Stimulated activated CD8-positive, alpha-beta memory T cell treated with anti-CD3 and anti-CD28 coated beads, Interleukin-15, amount 100 ng/mL, for 4 hours (primary cell): ENCODE measurements at places on chromosomes 2 and 18.

- no peak for DNase-seq
Observed at GRCh38 chr2:227163998-227164762, at the start of the genes COL4A3 and COL4A4. Gene COL4A3 (plus strand): TSS chr2:227164624. CDS start chr2:227164727, 103 bp downstream. Gene COL4A4 (minus strand): TSS chr2:227164205. CDS start chr2:227147483, 16,722 bp downstream.

DNA sequence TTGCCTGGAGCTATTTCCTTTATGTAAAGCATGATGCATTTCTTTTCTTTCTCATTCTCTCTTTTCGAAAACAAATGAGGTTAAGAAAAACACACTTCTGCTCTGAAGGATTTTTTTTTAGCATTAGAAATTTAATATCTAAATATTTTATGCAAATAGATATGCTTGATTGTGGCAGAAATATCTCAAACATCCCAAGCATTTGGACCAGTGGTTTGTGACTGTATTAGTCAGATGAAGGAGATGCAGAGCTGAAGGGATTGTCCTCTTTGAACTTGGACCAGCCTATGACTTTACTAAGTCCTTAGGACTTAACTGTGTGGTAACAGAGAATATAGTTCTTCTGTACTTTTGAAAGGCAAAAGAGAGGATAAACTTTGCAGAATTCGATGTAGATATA lies 335.9 kb upstream of the NT5C1B start:
- DNase-seq = no peak

GRCh38 chr2:18551623-18552022 lies 8.8 kb downstream of the RDH14 start:
- DNase-seq = no peak

DNA sequence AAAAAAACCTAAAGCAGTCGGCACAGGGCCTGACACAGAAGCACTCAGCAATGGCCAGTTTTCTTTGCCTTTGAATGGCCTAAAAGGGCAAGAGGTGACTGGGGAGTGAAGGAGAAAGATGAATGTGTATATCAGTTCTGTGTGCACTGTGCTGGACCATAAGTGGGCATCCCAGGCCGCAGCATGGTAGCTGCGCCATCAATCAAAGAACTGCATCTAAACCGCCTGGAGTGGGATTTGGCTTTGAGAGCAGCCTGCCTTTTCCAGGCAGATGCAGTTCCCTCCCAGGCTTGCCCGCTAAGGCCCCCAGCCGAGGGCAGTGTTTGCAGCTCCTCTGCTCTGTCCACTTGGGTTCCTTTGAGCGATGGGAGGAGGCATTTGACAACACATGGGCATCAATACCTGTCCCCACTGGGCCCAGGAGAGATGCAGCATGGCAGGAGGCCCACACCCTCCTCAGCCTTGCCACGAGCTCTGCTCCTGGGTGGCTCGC lies 144.1 kb downstream of the FAM210A start:
- DNase-seq = no peak

DNA sequence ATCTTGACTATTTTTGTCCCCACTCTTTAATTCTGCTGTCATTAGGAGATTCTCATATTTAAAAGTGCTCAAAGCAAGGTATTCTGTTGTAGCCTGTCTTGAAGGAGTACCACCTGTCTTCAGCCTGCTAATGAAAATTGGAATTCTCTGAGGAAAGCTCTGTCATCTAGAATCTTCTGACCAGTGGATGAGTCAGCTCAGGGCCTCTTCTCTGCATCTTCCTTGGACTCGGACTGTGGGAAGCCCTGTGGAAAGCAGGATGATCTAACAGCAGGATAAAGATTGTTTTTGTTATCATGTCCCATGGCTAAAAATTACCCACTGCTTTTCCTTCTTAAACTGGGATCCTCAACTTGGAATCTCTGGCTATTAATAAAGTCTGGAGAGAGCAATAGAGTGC lies 18.7 kb upstream of the TMEM200C start:
- no peak for DNase-seq

- no peak for DNase-seq
Observed at GRCh38 chr2:127573298-127573697, 37.8 kb downstream of the MYO7B start.

DNA sequence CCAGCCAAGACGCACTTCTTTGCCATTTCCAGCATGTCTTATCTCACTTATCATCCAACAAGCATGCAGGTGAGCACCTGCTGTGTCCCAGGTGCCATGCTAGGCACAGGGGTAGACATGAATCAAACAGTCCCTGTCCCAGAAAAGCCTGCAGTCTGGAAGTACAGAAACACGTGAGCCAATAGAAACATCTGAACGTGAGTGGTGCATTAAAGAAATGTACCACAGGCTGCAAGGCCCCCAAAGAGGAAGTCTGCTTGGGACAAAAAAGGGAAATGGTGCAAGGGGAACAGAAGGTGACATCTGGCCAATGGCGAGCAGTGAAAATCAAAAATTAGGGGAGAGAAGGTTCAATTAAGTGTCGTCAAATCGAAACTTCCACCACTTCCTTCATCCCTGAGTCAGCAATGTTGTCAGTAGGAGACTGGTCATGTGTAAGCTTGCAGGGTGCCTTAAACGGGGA lies 17.6 kb upstream of the TMEM247 start:
- DNase-seq = no peak

- DNase-seq = no peak
Observed at GRCh38 chr18:30358555-30358954, 684.0 kb downstream of the DSC3 start.

DNA sequence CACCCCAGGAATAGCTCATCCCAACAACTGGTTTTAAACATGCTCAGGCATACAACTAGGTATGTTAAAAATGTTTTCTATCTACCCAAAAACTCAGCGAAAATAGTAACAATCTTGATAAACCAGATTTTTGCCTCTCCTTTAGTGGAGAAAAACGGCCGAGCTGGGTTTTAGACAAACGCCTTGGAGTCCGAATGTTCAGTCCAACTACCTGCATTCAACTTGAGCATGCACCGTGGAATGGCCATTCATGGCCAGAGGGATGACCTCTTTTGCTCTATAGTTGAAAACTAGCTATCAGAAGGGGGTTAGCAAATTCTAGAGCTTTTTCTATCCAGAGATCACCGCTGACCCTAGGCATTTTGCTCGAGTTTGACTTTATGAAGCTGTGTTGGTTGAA lies 30.8 kb downstream of the PDIA6 start:
- no peak for DNase-seq

DNA sequence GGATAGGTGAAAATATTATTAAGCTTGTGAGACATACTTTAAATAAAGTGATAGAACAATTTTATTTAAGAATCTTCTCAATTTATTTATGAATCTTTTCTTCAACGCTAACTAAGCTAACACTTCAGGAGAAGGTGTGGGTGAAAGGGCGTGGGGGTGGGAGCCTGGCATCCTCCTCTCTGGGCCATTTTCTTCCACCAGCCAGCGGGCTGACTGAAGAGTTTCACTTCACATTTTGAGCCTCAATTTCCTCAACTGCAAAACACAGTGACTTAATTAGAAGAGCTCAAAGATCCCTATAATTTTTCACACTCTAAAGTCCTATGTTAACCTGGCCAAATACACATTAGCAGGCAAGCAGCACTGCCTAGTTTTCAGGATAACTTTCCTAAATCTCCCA lies 94.8 kb downstream of the FTCDNL1 start:
- no peak for DNase-seq

DNA sequence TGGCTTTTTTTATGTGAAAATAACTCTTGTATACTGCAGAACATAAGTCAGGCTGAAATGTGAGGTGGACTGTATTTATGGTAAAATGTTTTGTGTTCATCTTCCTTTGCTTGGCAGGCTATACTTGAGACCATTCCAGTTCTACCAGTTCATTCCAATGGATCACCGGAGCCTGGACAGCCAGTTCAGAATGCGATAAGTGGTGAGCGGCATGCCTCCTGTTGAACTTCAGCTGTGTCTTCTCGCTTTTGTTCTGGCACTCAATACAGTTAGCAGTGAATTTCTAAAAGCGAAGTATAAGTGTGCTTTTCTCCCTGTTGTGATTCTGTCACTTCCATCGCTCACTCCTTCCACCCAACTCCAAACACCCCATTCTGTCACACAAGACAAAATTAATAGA lies 138.5 kb downstream of the ARHGAP28 start:
- DNase-seq = no peak

DNA sequence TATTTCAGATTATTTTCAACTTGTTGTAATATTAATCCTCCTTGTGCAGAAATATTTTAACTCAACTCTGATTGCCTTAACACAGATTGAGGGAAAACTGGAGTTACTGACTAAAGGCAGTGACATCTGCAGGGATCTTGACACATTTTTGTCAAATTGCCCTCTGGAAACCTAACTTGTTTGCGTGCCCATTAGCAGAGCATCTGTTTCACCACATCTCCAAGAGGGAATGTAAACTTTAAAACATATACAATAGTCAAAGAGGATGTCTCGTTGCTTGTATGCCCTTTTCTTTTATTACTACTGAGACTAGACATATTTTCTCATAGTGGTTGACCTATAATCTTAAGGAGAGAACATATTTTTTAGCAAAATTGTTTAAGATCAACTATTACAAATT lies 14.2 kb downstream of the INPP1 start:
- DNase-seq = no peak

- no peak for DNase-seq
Observed at GRCh38 chr2:3427272-3427671, 47.8 kb downstream of the TRAPPC12 start.

DNA sequence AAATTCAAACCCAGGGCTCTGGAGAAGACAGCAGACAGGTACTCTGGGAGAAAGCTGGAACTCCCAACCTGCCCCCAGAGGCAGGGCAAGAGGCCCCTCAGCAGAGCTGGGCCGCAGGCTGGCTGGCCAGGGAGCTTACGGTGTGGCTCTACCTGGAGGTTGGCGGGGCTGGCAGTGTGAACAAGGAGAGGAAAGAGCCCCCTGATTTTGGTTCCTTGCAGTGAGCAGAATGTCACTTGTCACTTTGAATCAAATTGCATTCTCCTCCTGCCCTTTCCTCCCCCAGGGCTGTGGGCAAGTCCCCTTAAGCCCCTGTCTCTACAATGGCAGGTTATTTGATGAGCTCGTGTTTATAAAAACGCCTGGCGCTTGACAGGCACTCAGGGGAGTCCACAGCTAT lies 32.6 kb downstream of the MYO7B start:
- DNase-seq = no peak

DNA sequence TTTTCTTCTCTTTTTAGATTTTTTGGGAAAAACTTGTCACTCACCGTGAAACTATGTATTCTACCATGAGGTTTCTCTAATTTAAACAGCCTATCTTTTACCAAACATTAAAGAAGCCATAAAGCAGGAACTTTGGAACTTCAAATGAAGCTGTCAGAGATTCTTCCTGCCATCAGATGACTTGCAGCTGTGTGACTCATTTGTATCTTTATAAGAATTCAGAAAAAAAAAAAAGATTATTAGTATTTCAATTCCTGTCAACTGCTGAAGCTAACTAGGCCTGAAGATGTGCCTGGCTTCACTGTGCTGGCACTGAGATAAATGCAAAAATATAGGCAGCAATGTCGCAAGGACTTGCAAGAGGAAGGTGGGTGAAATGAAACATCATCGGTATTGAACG lies 1399.1 kb upstream of the PIK3C3 start:
- no peak for DNase-seq

- DNase-seq = no peak
Observed at GRCh38 chr18:79511671-79512301, 116.1 kb downstream of the NFATC1 start.

DNA sequence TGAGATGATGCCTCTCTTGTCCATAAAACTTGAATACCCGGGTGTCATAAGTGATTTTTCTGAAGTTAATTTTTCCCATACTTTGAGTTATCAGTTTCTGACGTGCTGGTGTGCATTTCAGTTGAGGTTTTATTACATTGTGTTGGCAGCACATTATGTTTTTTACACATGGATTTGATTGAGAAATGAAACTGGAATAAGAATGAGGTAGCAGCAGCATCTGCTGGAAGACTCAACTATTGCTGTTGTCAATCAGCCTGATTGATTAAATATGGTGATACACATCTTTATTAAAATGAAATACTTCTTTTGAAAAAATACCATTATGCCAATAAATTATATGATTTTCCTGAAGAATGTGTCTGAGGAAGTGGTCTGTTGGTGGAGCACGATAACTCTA lies 60.5 kb downstream of the INSIG2 start:
- no peak for DNase-seq

- DNase-seq = no peak
Observed at GRCh38 chr18:3458378-3458777, 8.4 kb downstream of the TGIF1 start.

DNA sequence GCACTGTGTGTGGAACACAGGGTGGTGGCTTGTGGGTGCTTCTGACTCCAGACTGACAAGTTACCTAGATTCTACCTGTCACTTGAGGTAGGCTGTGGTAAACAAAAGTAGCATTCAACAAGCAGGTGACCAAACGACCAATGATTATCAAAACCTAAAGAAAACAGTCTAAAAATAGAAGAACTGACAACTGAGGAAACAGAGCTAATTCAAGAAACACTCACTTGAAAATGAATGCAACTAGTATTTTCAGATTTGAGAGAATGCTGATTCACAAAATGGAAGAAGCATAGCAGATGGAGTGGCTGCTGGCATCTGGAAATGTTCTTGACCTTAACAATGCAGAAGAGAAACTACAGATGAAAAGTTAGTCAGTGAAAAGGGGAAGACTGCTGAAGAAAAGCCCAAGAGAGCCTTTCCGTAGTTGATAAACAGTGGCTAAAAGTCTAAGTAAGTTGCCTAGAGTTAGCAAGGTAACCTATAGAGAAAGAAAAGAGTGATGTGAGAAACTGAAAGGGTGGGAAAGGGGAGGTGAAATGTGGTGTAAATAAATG lies 170.4 kb downstream of the NCK2 start:
- no peak for DNase-seq

GRCh38 chr2:99864561-99865553 lies 277.5 kb downstream of the AFF3 start:
- DNase-seq = no peak

- no peak for DNase-seq
Observed at GRCh38 chr2:206736935-206737334, 18.7 kb upstream of the DYTN start.

DNA sequence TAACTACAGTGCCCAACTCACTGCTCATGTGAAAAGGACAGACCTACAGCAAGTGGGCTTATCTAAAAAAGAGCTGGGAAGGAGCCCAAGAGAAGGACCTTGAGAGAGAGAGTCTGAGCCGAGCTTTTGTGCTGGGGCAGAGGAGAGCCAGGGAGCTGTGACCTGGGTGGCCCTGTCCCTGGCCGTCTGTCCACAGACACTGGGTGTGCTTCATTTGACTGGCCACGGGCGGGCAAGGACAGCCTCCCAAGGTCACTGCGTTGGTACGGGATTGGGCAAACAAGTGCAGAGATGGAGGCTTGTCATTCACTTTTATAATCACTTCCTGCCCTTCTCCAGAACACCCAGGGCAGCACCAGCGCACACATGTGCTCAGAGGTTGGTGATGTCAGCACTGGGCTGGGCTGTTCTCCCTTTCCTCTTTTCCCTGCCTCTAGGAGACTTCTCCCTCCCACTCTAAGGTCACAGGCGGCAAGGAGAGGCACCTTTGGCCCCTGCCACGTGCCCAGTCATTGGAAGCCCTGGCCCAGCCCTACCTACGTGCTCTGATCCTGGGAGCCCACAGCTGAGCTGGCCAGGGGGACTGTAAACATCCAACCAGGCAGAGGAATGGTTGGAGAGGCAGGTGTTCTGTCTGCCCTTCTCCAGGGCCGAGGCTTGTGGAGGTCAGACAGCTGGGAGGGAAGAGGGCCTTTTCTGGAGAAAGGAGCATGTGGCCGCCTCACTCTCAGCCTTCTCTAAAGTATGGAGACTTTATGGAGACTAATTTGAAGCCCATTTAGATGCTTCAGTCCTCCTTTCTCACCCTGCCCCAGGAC lies 6.4 kb upstream of the PSD4 start:
- DNase-seq = no peak
